CD8-positive, alpha-beta memory T cell (primary cell): ENCODE measurements at places on chromosomes 12 and 14.
A peak's percentile ranks its signal among the peaks of the same experiment; 100 is the strongest.

DNA sequence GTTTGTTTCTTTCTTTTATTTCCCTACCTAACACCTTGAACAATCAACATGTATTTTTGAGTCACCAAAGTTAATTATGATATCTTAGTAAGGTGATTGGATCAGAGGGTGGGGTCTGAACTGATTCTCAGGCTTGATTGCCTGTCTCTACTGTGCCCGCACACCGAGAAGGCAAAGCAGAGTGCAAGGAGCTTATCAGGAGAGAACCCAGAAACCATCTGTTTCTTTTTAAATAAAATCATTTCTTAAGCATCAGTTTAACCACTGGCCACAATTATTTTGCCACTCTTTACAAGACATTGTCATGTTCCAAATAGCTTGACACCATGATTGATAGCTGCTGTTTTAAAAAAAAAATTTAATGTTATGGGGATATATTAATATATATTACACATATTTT is 3.1 kb downstream of the GARIN2 start:
- DNase-seq, result no peak

GRCh38 chr12:6963791-6964413 is 6.6 kb downstream of the PHB2 start:
- peak; percentile 49 for DNase-seq

- no peak for DNase-seq
Measured at GRCh38 chr12:85504164-85504563, 224.1 kb downstream of the ALX1 start.

GRCh38 chr12:104736307-104736706 is 221.8 kb downstream of the SLC41A2 start:
- no peak for DNase-seq
